AG20443 (cell line): ENCODE measurements at places on chromosomes 6 and 20.
A peak's percentile ranks its signal among the peaks of the same experiment; 100 is the strongest.

- peak; percentile 22 for DNase-seq
Observed at GRCh38 chr20:8545212-8545611, 413.1 kb downstream of the PLCB1 start.

DNA sequence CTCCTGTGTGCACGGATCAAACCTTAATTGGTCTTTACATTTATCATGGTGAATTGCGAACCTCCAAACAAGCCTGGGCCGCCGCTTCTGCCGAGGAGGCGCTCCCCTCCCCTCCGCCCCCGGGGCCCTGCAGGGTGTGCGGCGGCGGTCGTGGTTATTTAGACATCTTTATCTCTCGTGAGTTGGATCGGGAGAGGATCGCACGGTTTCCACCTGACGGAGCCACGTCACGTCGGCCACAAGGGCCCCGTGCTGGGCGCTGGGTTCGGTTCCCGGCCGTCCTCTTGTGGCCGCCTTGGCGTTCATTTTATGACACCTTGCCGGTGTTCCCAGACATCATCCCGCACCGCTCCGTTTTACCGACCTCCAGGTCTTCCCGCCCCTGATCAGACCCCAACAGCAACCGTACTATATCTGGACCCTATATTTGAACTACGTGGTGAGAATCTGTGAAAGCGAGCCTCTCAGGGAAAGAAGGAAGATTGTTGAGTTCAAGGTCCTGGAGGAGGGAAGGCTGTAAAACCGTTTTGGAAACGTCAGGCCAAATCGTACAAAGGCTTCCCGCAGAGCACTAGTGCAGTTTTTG is 1.3 kb upstream of the CNR1 start:
- no peak for DNase-seq

- DNase-seq: peak; percentile 85
Observed at GRCh38 chr6:169800668-169801395, 49.4 kb downstream of the ERMARD start.

DNA sequence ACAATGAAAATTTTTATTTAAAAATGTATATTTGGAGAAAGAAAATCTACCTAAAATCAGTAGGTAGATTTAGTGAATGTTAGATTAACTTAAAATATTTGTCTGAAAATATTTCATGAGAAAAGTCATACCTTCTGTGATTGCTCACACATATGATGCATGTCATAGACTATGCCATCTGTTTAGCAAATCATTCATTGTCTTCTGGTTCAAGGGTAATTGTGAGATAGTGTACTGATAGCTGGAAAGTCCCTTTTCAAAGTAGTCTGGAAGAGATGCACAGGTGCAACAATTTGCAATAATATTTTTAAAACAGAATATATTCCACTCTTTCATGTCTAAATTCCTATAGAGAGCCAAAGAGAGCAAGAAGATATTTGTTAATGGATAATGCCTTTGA is 21.0 kb upstream of the RNF217 start:
- no peak for DNase-seq

- DNase-seq: no peak
Observed at GRCh38 chr20:40908309-40908708, 120.3 kb upstream of the TOP1 start.

DNA sequence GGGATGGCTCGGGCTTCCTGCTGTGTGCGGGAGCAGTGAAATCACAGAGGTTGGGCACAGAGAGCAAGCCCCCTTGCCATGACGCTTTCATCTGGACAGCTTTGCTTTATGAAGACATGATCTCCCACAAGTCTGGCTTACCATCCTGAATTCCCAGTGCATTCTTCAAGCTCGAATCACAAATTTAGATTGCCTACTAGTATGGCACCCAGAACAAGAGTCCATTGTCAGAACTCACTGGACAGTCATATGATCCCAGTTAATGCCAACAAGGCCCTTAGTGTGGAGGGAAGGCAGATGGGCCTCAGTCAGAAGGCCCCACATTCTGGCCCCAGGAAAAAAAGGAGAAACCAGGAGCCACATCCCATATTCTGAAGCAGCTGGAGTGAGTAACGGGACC is 147.3 kb upstream of the FOXQ1 start:
- DNase-seq: no peak

DNA sequence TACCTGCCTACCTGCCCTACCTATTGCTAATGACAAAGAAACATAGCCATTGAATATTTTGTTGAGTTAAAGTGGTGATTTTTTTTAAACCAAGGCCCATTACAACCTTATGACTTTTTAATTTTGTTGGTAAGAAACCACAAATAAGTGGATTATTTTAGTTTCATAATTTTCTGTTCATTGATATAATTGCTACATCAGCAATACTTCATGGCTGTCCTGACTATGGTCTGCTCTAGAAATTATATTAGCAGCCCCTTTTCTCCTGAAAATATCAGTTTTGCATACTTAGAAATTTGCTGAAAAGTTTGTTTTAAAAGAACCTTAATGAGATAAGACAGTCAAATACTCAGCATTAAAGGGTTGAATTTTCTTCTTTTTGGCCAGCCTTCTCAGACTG is 106.5 kb downstream of the HIVEP1 start:
- DNase-seq: no peak

- no peak for DNase-seq
Observed at GRCh38 chr6:45595010-45595851, 217.5 kb upstream of the SUPT3H start.

DNA sequence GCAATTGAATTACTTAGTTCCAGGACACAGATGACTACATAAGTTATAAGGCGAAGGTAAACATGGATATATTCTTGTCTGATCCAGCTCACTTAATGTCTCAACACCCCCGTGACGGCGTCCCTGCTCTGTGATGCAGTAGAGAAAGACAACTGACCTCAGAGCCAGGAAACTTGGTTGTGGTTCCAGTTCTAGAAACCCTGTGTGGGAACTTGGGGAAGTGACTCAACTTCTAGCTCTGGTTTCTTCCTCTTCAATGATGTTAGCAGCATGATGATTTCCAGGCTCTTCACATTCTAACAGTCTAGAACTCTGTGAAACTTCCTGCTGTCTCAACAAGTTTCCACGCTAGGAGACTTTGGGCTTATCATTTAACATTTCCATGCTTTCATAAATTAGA is 18.4 kb downstream of the LAMA4 start:
- DNase-seq: no peak

DNA sequence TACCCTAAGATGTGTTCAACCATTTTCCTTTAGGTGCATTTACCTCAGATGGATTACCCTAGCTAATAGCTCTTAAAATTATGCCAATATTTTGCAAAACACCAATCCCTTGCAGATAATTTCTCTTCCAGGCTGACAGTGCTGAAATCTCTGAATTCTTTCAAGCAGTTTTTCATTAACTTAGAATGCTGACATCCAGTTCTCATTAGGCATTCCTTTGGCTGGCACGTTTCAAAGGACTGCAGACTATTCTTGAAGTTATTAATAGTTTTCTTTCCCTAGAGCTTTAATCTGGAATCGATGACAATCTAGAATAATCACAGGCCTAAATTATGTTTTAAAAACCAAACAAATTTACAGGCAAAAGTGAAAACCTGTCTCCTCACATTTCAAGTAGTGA is 68.3 kb downstream of the SMLR1 start:
- DNase-seq: no peak

- DNase-seq: no peak
Observed at GRCh38 chr6:16800341-16800740, 39.1 kb upstream of the ATXN1 start.

DNA sequence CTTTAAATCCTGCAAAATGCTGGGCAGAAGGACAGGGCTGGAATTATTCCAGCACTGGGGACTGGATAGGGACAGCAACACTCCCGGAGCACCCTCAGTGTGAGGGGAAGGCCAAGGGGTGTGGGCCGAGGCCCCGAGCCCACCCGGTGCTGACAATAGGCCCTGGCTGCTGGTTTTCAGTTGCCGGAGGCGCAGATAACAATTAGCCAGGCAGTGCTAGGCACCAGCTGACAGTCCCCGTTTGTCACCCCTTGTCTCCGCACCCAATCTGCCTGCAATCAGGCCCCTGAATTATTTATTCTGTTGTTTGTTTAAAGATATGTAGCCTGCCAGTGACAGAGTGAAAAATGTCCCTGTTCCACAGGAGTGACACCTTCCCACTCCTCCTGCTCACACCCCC is 120.0 kb downstream of the GRM4 start:
- no peak for DNase-seq

- DNase-seq: no peak
Observed at GRCh38 chr6:42201382-42201781, 6.6 kb upstream of the GUCA1B start.

- no peak for DNase-seq
Observed at GRCh38 chr6:90383196-90383822, 86.7 kb upstream of the BACH2 start.

DNA sequence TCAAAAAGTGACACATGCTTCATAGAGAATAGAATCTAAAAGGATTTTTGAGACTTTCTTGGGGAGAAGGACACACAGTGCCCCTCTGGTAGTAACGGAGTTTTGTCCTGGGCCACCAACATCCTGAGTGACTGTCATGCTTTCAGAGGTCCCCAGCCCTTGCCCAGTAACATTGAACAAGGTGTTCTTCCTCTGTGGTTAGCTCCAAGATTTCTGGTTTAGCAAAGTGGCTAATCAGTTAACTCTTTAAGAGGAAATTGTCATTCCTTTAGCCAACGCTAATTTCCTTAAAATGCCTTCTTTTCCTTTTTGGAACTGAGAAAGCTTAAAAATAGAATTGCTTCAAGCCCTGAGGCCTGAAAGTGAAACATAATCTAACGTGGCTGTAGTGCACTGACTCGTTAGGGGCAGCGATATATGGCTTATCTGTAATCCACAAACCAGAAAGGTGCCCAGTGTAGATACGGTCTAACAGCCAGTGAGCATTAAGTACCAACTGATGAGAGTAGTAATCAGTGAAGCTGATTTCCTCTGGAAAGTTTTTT is 7.8 kb downstream of the E2F3 start:
- no peak for DNase-seq

GRCh38 chr20:9632991-9633390 is 118.6 kb downstream of the LAMP5 start:
- no peak for DNase-seq

- peak; percentile 62 for DNase-seq
Observed at GRCh38 chr20:36461600-36462439, 79.5 kb upstream of the MYL9 start.

GRCh38 chr6:7058250-7058923 is 49.4 kb upstream of the RREB1 start:
- DNase-seq: peak; percentile 87

DNA sequence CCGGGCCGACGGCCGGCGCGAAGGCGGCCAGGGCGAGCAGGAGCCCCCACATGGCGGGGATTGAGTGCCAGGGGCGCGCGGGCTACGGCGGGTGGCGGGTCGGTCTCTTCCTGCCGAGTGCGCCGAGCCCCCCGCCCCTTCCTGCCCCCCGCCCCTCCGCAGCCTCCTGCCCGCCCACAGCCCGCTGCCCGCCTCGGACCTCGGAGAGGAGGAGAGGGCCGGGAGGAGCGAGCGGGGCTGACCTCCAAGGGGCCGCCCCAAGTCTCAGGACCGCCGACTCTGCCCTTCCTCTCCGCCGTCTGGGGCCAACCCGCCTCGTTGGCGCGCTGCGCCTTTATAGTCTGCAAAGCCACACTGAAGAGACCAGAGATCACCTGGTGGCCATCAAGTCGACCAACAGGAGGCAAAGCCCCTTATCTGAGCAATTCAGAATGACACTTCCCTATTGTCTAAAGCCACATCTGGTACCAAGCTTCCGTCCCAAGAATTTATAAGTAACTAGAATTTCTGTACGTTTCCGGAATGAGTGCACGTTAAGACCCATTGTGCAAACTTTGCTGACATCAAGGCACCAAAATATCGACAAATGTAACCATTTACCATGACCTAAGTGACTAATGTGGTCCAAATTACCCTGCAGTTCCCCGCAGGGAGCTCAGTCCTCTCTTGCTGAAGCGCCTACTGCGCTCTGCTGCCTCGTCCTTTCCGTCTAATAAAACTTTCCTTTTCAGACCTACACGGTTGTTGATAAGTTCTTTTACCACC is at the start of gene CPXM1:
Gene CPXM1, minus strand, starts transcription at position 107 of the 765 bp plus-strand sequence. Its CDS starts 55 bp downstream, at position 52.
- DNase-seq: peak; percentile 22

- no peak for DNase-seq
Observed at GRCh38 chr6:68572525-68572924, 62.6 kb upstream of the ADGRB3 start.

DNA sequence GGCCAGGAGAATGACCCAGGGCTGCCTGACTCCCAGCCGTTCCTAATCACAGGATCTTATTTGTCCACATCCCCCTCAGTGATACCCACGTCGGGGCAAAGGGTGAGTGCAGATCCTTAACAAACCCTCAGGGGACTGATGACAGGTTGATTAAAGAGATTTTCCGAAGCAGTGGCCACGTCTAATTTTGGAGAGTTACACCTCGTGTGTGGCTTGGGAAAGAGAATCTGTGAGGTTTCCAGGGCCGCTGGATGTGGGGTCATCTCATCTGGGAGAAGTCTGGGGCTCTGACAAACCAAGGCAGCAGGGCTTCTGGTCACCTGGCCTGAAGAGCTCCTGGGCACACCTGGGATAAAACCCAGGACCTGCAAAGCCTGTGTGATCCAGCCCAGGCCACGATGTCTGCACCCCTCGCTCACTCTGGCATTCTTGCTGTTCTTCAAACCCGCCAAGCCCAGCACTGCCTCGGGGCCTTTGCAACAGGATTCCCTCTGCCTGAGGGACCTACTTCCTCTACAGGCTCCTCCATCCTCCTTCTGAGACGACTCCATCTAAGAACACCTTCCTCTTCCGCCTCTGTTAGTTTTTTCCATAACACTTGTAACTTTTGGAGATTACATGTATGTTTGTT is 4.7 kb downstream of the JPH2 start:
- DNase-seq: no peak

DNA sequence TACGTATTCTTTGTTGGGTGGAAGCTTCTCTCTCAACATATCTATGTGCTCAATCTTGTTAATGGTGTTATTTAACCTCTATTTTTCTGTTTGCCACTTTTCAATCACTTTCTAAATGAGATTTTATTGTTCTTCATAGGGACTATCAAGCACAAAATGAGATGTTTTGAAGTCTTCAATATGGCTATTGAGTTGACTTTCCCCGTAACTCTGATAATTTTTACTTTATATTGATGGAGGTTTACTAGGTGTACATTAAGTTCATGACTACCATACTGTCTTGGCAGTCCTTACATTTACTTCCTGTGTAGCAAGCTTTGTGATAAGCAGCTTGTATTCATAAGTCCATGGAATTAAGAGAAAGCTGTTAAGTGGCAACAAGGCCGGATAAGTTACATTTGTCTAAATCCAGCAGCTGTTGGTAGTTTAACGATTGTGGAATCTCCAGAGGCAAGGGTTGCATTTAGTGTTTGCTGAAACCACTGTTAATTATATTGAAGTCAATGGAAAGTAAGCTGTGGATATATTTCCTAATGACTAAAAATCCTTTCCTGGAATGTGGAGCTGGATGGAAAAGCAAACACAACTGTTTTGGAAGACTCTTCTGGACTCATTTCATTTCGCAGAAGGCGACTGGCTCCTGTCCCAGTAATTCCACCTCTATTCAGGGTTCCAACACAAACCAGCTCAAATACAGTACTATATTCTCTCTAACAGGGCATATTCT is 57.3 kb upstream of the SMIM29 start:
- DNase-seq: peak; percentile 21

DNA sequence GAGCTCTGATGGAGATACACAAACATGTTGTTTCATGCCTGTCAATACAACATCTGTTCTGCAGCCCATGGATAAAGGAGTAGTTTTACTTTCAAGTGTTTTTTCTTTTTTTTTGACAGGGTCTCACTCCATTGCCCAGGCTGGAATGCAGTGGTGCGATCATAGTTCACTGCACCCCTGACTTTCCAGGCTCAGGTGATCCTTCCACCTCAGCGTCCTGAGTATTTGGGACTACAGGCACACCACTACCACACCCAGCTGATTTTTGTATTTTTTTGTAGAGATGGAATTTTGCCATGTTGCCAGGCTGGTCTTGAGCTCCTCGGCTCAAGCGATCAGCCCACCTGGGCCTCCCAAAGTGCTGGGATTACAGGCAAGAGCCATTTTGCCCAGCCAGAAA is 97.0 kb downstream of the SMAP1 start:
- no peak for DNase-seq
